Inflammatory macrophage treated with lipopolysaccharide for 4 hours (primary cell): ENCODE measurements at places on chromosomes 6 and 20.

GRCh38 chr6:71171497-71172070 is 117.0 kb upstream of the OGFRL1 start:
- DNase-seq, result no peak

GRCh38 chr6:128822271-128822670 is 60.7 kb upstream of the LAMA2 start:
- no peak for DNase-seq

- no peak for DNase-seq
Measured at GRCh38 chr6:37876843-37877242, 57.3 kb downstream of the ZFAND3 start.

GRCh38 chr20:37907677-37908401 is 4.9 kb downstream of the VSTM2L start:
- DNase-seq, result no peak

- DNase-seq, result no peak
Measured at GRCh38 chr6:125073071-125073470, 80.5 kb upstream of the TPD52L1 start.

GRCh38 chr6:89612121-89612520 is 26.4 kb downstream of the LYRM2 start:
- no peak for DNase-seq

DNA sequence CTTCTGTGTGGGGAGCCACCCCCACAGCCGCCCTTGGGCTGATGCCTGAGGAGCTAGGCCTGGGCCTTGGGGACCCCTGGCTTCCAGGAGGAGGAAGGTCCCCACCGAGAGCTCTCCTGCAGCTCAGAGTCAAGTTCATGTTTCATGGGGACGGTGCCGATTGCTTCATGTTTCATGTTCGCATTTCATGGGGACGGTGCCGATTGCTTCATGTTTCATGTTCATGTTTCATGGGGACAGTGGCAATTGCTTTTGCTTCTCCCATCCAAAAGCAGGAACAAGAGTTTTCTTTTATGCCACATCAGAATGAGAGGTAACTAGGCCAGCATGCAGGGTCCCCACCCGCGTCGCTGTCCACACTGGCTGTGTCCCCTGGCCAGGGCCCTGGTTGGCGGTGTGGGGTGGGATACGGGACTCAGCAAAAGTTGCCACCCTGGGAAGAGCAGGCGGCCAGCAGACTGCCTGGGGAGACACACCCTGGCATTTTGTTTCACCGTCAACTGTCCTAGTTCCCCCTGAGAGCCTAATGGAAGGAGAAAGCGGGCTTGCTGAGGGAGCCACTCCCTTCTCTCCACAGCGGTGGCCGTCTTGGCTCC is 46.0 kb downstream of the DACT2 start:
- DNase-seq, result no peak

GRCh38 chr6:2008383-2008976 is 236.9 kb downstream of the GMDS start:
- DNase-seq, result no peak

GRCh38 chr6:125102411-125102810 is 51.2 kb upstream of the TPD52L1 start:
- no peak for DNase-seq

- DNase-seq, result no peak
Measured at GRCh38 chr20:19648024-19648423, 110.0 kb upstream of the RIN2 start.

DNA sequence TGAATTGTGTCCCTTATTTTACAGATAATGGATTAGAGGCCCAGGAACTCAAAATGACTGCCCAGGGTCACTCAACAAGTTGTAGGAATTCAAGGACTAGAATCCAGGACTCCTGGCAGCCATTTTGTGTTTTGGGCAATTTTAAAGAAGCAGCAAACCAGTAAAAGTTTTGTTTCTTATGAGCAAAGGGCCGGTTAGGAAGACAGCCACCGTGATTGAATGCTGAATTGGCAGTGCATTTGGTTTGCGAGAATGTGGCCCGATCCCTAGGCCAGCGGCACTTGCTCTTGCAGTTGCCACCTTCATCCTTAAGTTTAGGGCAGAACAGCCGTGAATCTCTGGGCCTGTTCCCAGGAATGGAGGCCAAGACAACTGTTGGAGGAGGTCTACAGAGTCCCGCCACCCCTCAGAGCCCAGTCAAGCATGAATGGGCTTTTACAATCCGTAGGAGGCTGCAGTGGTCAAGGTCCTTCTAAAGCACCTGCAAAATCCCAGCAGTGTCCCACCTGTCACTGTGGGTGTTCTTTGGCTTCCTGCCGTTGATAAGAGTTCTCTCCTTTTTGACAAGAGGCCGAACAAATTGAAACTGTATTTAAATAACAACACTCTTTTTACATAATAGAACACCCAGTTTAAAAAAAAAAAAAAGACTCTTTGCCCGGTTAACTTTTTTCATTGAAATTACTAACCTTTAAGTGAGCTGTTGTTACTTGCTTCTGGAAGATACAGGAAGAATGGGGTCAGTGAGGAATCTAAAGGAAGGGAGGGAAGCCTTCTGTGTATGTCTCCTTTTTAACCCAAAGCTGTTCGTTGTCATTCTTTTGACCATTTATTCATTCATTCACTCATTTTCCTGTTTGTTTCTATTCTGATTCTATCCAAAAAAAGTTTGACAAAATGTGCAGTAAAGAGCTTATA is 68.7 kb downstream of the PHACTR2 start:
- DNase-seq, result no peak

DNA sequence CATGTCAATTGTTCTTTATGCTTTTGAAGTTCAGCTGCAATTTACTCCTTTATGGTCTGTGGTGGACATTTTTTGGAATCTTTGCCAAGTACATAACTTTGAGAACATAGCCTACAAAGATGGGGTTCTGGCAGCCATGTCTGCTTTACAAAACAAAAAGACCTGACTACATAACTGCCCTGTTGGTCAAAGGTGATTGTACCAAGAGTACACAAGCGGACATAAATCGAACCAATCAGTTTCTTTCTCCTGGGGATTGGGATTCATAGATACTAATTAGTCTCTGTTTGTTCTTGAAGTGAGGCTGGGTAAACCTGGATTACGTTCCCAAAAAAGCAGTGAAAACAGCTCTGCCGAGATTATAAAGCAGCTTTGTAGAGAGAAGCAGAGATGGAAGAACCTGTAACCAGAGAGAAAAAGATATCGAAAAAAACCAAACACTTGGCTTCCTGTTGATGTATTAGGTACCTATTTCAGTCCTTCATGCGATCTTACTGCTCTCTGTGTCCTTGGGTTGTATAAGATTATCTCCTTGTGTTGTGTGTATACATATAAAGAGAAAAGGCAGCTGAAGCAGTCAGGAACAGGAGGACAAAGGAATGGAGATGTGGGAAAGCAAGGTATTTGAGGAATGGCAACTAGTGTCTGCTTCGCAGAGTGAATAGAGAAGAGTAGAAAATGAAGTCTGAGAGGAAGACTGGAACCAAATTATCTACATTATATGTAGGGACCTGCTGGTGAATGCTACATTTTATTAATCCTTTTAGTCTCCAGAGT is 2.7 kb upstream of the ZFAND3 start:
- DNase-seq, result no peak

DNA sequence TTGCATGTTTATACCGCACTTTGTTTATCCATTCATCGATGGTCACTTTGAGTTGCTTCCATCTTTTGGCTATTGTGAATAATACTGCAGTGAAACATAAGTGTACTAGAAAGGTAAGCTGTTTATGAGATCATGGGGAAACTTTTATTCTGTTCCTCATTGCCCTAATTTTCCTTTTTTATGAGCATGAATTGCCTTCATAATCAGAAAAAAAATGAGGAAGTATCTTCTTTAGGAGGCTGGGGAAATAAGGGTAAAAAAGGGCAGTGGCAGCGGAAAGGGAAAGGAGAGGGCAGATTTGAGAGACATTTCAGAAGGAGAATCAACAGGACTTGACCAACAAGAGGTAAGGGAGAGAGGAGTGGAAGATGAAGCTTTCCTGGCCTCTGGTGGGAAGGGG is 14.3 kb upstream of the SERINC3 start:
- DNase-seq, result peak; percentile 54

GRCh38 chr6:101806241-101806640 is 412.7 kb downstream of the GRIK2 start:
- no peak for DNase-seq

GRCh38 chr6:6657085-6657819 is 68.7 kb downstream of the LY86 start:
- DNase-seq, result no peak

- no peak for DNase-seq
Measured at GRCh38 chr6:167668019-167668753, 158.5 kb upstream of the AFDN start.

- no peak for DNase-seq
Measured at GRCh38 chr20:48958743-48959142, 37.2 kb downstream of the ARFGEF2 start.

- no peak for DNase-seq
Measured at GRCh38 chr20:18388860-18389259, 78.0 kb downstream of the DZANK1 start.
